Activated CD4-positive, alpha-beta T cell treated with anti-CD3 and anti-CD28 coated beads, Interleukin-2, Interleukin-6, amounts not matched to agents 100 ng/mL and 50 ng/mL, durations not matched to agents 16 hours and 8 hours (primary cell): ENCODE measurements at places on chromosomes 16 and 17.

DNA sequence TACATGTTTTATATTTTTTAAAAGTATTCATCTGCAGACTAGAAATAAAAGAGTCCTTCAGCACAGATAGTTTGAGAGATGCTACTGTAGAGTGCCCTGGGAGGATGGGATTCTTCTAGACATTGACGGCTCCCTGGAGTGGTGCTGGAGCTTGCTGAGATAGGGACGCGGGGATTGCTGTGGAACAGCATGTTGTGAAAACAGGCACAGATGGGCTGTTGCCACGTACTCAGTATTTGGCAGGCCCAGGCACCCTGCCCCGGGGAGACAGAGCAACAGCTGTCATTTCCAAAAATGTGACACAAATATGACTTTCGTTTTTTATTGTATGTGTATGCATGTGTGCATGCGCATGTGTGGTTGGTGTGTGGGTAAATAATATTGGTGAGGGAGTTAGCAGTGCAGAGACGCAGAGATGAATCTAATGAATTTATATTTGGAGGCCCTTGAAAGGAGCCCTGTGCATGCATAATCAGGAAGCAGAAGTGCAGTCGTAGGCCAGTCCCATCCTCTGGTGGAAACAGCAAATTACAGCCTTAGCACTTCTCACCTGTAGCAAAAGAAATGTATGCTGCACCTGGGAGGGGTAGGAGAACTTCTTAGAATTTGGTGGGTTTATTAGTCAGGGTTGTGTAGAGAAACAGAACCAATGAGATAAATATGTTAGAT lies 6.2 kb upstream of the ABCA8 start:
- DNase-seq: no peak

DNA sequence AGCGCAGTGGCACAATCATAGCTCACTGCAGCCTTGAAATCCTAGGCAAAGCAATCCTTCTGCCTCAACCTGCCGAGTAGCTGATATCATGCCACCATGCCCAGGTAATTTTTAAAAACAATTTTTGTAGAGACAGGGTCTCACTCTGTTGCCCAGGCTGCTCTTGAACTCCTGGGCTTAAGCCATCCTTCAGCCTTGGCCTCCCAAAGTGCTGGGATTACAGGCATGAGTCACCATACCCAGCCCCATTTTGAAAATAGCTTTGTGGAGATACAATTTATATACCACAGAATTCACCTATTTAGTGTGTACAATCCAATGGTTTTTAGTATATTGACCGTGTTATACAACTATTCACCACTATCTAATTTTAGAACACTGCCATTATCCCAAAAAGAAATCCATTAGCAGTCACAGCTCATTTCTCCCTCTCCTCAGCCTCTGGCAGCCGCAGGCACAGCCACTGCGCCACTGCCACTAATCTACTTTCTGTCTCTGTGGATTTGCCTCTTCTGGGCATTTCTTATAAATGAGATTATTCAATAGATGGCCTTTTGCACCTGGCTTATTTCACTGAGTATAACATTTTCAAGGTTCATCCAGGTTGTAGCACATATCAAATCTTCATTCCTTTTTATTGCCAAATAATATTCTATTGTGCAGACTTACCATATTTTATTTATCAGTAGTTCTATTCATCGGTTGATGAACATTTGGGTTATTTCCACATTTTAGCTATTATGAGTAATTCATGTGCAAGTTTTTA lies 6.5 kb downstream of the RNF157 start:
- DNase-seq: no peak

- no peak for DNase-seq
Measured at GRCh38 chr16:70572050-70572925, 48.7 kb downstream of the SF3B3 start.

GRCh38 chr16:23537390-23537789 lies 19.8 kb downstream of the EARS2 start:
- DNase-seq: no peak

DNA sequence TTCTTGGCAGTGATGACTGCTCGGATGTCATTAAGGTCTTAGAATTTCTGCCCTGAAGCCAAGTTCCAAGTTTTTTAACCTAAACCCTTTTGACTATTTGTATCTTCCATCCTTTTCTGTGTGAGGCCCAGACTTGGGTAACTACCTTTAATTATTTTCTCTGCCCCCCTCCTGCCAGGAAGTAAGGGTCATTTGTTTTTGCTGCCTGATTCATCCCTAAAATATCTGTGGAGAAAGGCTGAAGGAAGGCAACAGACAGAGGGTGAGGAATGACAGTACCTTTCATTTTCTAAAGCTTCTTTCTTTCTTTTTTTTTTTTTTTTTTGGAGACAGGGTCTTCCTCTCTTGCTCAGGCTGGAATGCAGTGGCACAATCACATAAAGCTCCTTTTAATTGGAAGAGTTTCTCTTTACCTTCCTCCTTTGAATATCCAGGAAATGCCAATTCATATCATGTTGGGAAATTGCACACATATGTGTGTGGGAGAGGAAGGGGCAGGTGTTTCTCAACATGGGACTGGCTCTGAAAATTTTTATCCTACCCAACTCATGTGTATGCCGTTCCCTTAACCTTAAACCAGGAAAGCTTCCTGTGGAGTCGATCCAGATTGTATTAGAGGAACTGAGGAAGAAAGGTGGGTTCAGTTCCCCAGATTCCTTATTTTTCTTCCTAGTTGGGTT lies 957 bp downstream of the VPS25 start:
- DNase-seq: no peak

DNA sequence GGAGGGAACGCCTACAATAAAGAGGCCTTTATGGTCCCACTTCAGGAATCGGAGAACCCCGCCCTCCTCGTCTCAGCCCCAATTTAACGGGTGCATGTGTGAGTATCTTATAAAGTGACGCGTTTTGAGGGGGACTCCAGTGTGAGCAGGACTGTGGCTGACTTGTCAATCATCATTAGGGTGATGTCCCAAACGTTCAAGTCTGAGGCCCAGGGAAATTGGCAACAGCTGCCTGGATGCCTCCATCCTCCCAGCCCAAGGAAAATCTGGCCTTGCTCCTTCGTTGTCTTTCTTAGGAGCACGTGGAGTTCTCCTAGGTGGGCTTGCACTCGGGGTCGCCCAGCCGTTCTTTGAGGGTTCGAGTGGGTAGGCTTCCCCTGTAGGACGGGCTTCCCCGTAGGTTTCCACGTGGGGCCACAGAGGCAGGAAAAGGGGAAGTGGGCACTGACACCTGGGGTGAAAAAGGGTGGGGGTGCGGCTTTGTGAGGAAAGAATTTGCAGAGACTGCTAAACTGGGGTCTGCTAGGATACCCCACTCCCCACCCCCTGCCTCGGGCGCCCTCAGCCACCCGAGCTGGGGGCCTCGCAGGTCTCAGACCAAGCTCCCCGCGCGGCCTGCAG lies 561 bp upstream of the HERPUD1 start:
- no peak for DNase-seq
